Progenitor cell of endocrine pancreas (in vitro differentiated cells): ENCODE measurements at places on chromosomes 2 and 18. TPM values are rescaled to one million over a fixed set of nuclear protein-coding genes. Genes with fewer than 3 reads are reported as not detected.

GRCh38 chr18:45590036-45590886 is 25.0 kb upstream of the SLC14A2 start:
- H3K4me3 ChIP-seq, result no peak overlapping the region
- peaks cover 8% of the 10 kb centered on the region for H3K27me3 ChIP-seq
- peaks cover 1% of the 10 kb centered on the region for H3K4me1 ChIP-seq
- H3K27ac ChIP-seq, result no peak overlapping the region
- no peaks in the 10 kb centered on the region for H3K36me3 ChIP-seq

DNA sequence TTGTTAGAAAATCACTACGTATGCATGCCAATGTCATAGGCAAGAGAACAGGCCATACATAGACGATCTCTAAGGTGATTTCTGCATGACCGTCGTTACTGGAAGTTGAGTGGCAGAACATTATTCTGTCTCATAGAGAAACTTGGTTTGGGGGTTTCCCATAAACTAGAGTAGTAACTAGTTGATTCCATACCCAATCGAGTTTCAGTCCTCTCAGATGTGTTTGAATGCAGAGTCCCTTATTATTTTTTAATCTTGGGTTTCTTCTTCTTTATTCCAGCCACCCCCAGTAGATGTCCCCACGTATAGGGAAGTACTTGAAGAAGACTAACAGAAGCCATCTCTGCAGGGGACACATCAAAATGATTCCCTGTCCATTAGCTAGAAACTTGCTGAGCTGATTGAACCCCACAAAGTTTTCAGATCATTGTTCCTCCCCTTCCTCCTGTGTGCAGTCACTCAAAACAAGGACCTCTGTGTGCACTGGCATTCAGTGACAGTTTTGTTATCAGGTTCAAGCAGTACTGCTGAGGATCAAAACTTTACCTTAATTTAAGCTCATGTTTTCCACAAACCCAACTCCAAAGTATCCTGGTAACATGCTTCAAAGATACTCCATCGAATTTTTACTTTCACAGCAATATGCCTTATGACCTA is 68.4 kb upstream of the CDCA7 start:
- peaks cover 2% of the 10 kb centered on the region for H3K4me1 ChIP-seq
- H3K27ac ChIP-seq, result peak overlapping the region; percentile 29
- H3K27me3 ChIP-seq, result no peaks in the 10 kb centered on the region
- peaks cover 2% of the 10 kb centered on the region for H3K36me3 ChIP-seq
- no peak overlapping the region for H3K4me3 ChIP-seq

GRCh38 chr2:196170606-196171247 is 651 bp downstream of the STK17B start:
- H3K27ac ChIP-seq, result peak overlapping the region; percentile 95
- H3K27me3 ChIP-seq, result peaks cover 29% of the 10 kb centered on the region
- no peak for DNase-seq
- H3K36me3 ChIP-seq, result no peaks in the 10 kb centered on the region
- peak overlapping the region; percentile 79 for H3K4me3 ChIP-seq

GRCh38 chr2:60337142-60337497 is 216.3 kb downstream of the BCL11A start:
- H3K27me3 ChIP-seq, result peaks cover 6% of the 10 kb centered on the region
- DNase-seq, result no peak
- peaks cover 14% of the 10 kb centered on the region for H3K4me1 ChIP-seq
- no peak overlapping the region for H3K4me3 ChIP-seq
- H3K36me3 ChIP-seq, result no peaks in the 10 kb centered on the region

- peaks cover 22% of the 10 kb centered on the region for H3K4me1 ChIP-seq
- no peak for DNase-seq
- H3K36me3 ChIP-seq, result peaks cover 11% of the 10 kb centered on the region
- no peak overlapping the region for H3K4me3 ChIP-seq
- H3K27me3 ChIP-seq, result no peaks in the 10 kb centered on the region
- peak overlapping the region; percentile 29 for H3K27ac ChIP-seq
These were observed 37.4 kb downstream of the SH3BP4 start for GRCh38 chr2:234989183-234989701.

DTNA gene
- 25.4 and 34.0 TPM in 2 replicates for total RNA-seq

ASB18 gene
- total RNA-seq, result not detected in 2 replicates

FKBP7 gene
- total RNA-seq, result 14.0 and 15.8 TPM in 2 replicates

DNA sequence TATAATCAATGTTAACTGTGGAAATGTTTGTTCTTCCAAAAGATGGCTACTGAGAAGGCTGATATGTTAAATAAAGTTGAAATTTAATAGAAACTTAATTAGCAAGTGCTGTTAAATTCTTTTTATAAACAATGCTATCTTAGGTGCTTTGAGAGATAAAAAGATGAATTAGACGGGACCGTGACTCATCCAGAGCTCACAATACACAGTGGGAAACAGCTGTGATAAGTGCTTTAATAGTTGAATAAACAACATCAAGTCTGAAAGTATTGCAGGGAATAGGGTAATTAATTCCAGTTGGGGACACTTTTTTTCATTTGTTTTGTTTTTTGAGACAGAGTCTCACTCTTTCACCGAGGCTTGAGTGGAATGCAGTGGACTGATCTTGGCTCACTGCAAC is 85.5 kb upstream of the DTNA start:
- H3K4me1 ChIP-seq, result peaks cover 9% of the 10 kb centered on the region
- no peak for DNase-seq
- H3K27ac ChIP-seq, result no peak overlapping the region
- H3K36me3 ChIP-seq, result peaks cover 4% of the 10 kb centered on the region
- H3K4me3 ChIP-seq, result no peak overlapping the region

SPP2 gene
- not detected in 2 replicates for total RNA-seq

ANO7 gene
- total RNA-seq, result 2.5 and 3.0 TPM in 2 replicates

- no peak for DNase-seq
- H3K36me3 ChIP-seq, result no peaks in the 10 kb centered on the region
- no peak overlapping the region for H3K4me3 ChIP-seq
- no peaks in the 10 kb centered on the region for H3K27me3 ChIP-seq
These were observed 1368.0 kb upstream of the ZEB2 start for GRCh38 chr2:145887915-145888314.

- no peak for DNase-seq
- no peak overlapping the region for H3K4me3 ChIP-seq
- H3K36me3 ChIP-seq, result no peaks in the 10 kb centered on the region
- H3K4me1 ChIP-seq, result no peaks in the 10 kb centered on the region
- no peak overlapping the region for H3K27ac ChIP-seq
These were observed 72.6 kb downstream of the ANKRD44 start for GRCh38 chr2:197238043-197238365.

- no peaks in the 10 kb centered on the region for H3K36me3 ChIP-seq
- no peak overlapping the region for H3K4me3 ChIP-seq
- no peaks in the 10 kb centered on the region for H3K4me1 ChIP-seq
These were observed 41.1 kb downstream of the NEURL3 start for GRCh38 chr2:96464061-96464460.

GRCh38 chr2:46469700-46470099 is 9.7 kb upstream of the TMEM247 start:
- H3K4me1 ChIP-seq, result no peaks in the 10 kb centered on the region
- no peak for DNase-seq
- no peak overlapping the region for H3K4me3 ChIP-seq

DNA sequence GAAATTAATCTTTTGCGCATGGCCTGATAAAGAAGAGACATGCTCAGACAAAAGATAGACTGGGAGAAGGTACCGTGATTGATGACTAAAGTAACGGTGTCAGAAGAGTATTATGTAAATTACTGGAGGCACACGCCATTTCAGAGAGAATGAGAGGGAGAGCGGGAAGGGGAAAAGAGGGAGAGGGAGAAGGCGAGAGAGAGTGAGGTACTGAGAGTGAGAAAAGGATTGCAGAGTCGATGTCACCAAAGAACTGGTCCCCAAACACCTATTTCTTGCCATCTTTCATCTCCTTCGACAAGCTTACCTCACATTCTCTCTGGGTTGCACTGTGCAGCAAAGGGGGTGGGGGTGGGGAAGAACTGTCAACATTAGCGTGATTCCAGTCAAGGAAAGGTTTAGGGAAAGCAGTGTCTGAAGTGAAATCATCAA is 673.7 kb downstream of the BCL11A start:
- DNase-seq, result no peak
- H3K27ac ChIP-seq, result no peak overlapping the region
- peaks cover 1% of the 10 kb centered on the region for H3K4me1 ChIP-seq
- peaks cover 6% of the 10 kb centered on the region for H3K27me3 ChIP-seq
- no peak overlapping the region for H3K4me3 ChIP-seq

GRCh38 chr2:145635706-145636427 is 1115.9 kb upstream of the ZEB2 start:
- H3K27ac ChIP-seq, result no peak overlapping the region
- no peaks in the 10 kb centered on the region for H3K27me3 ChIP-seq
- H3K36me3 ChIP-seq, result no peaks in the 10 kb centered on the region
- no peaks in the 10 kb centered on the region for H3K4me1 ChIP-seq

- no peak overlapping the region for H3K27ac ChIP-seq
- H3K27me3 ChIP-seq, result no peaks in the 10 kb centered on the region
- H3K36me3 ChIP-seq, result peaks cover 4% of the 10 kb centered on the region
- no peak overlapping the region for H3K4me3 ChIP-seq
- H3K4me1 ChIP-seq, result no peaks in the 10 kb centered on the region
These were observed 17.2 kb downstream of the MFSD6 start for GRCh38 chr2:190425221-190425866.

- no peak overlapping the region for H3K27ac ChIP-seq
- DNase-seq, result no peak
- peaks cover 20% of the 10 kb centered on the region for H3K4me1 ChIP-seq
- no peaks in the 10 kb centered on the region for H3K27me3 ChIP-seq
- H3K4me3 ChIP-seq, result no peak overlapping the region
These were observed 49.2 kb downstream of the CLASP1 start for GRCh38 chr2:121599963-121600651.

DNA sequence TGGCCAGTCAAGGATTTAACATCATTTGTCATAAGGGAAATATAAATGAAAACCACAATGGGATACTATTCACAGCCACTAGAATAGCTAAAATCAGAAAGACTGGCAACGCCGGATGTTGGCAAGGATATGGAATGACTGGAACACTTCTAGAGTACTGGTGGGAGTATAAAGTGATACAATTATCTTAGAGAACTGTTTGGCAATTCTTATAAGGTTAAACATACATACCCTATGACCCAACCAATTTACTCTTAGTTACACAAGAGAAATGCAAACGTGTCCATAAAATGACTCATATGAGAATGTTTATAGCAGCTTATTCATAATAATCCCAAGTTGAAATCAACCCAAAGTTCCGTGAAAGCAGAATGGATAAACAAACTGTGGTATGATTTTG is 35.1 kb downstream of the MAPK4 start:
- no peak overlapping the region for H3K4me3 ChIP-seq
- H3K36me3 ChIP-seq, result no peaks in the 10 kb centered on the region
- no peaks in the 10 kb centered on the region for H3K27me3 ChIP-seq
- DNase-seq, result no peak

DNA sequence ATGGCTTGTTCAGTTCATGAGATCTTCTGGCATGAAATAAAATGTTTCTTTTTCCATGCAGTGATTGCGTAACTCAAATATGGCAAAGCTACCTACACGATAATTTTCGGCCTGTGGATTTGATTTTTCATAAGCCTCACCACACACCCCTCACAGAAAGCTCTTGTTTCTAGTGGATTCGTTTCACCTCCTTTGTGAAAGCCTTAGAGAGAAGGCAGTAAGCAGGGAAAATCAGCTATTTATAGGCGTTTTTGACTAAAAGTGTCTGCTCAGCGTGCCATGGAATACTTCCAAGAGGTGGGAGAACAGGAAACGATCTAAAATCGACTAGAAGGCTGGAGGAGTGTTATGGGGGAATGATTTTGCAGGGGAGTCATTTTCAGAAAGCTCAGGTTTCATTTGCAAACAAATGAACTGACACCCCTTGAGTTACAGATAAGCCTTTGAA is 417.9 kb downstream of the TGIF1 start:
- peaks cover 17% of the 10 kb centered on the region for H3K4me1 ChIP-seq
- DNase-seq, result no peak
- H3K36me3 ChIP-seq, result no peaks in the 10 kb centered on the region
- H3K27me3 ChIP-seq, result no peaks in the 10 kb centered on the region

- peaks cover 7% of the 10 kb centered on the region for H3K36me3 ChIP-seq
- H3K27ac ChIP-seq, result no peak overlapping the region
- no peak for DNase-seq
These were observed 78.1 kb downstream of the ZDBF2 start for GRCh38 chr2:206352571-206352970.

RGPD3 gene
- 0.07 and 0.38 TPM in 2 replicates for total RNA-seq

GRCh38 chr2:236176417-236176816 is 8.2 kb upstream of the GBX2 start:
- H3K4me3 ChIP-seq, result no peak overlapping the region
- peaks cover 17% of the 10 kb centered on the region for H3K4me1 ChIP-seq
- H3K27ac ChIP-seq, result no peak overlapping the region
- no peak for DNase-seq

- H3K4me3 ChIP-seq, result no peak overlapping the region
- H3K36me3 ChIP-seq, result no peaks in the 10 kb centered on the region
- no peak for DNase-seq
- peaks cover 4% of the 10 kb centered on the region for H3K4me1 ChIP-seq
These were observed 174.5 kb downstream of the SS18 start for GRCh38 chr18:25915907-25916306.

LGALSL gene
- total RNA-seq, result 22.6 and 23.9 TPM in 2 replicates

DOK1 gene
- 18.5 and 20.9 TPM in 2 replicates for total RNA-seq

GRCh38 chr18:9960258-9960904 is 46.6 kb downstream of the VAPA start:
- H3K27me3 ChIP-seq, result no peaks in the 10 kb centered on the region
- no peaks in the 10 kb centered on the region for H3K4me1 ChIP-seq
- no peak for DNase-seq
- no peak overlapping the region for H3K4me3 ChIP-seq
- no peaks in the 10 kb centered on the region for H3K36me3 ChIP-seq
